T47D (cell line): ENCODE measurements at places on chromosomes 3 and 15.

- DNase-seq, result peak; percentile 71
These were observed 21.1 kb upstream of the RHO start for GRCh38 chr3:129507181-129507831.

DNA sequence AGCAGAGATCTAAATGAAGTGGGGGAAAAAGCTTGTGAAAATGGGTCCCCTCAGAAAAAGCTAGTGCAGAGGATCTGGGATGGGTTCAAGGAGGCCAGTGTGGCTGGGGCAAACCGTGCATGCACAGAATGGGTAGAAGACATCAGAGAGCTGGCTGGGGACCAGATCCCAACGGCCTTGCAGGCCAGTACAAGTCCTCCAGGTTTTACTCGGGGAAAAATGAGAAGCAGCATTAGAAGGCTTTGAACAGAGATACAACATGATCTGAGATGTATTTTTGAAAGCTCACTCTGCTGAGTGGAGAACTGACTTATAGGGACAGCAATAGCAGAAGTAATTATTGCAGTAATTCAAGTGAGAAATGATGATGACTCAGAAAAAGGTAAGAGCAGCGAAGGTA lies 114.5 kb downstream of the HERC1 start:
- no peak for DNase-seq

- DNase-seq, result no peak
These were observed 53.5 kb downstream of the CEMIP start for GRCh38 chr15:80832686-80833085.

DNA sequence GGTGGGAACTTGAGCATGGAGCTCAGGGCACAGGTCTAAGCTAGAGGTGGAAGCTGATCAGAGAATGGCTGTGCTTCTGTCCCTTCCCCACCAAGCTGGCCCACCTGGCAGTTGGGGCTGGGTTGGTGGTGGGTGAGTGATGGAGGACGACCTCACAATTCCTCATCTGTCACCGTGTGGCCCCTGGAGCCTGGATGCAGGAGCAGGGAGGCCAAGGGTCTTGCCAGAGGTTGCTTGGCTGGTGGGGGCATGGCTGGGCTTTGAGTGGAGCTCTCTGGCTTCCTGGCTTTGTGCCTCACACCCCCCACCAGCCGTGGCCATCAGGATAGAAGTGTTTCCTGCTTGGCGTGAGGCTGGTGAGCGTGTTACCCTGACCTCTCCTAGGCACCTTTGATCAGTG lies 36.0 kb downstream of the FBLN2 start:
- DNase-seq, result no peak

- DNase-seq, result no peak
These were observed 263.1 kb downstream of the ADAMTS17 start for GRCh38 chr15:100078511-100079220.

- no peak for DNase-seq
These were observed 31.8 kb downstream of the EPHB3 start for GRCh38 chr3:184593220-184593927.

DNA sequence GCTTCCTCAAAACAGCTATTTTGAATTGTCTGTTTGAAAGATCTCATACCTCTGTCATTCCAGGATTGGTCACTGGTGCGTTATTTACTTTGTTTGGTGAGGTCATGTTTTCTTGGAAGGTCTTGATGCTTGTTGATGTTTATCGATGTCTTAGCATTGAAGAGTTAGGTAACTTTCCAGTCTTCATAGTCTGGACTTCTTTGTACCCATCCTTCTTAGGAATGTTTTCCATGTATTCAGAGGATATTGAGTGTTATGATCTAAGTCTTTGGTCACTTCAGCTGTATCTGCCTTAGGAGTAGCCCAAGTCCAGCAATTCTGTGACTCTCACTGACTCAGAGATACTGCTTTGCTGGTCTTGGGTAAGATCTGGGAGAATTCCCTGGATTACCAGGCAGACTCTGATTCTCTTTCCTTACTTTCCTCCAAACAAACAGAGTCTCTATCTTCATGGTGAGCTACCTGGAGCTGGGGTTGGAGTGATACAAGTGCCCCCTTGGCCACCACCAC lies 398.6 kb downstream of the ZIC4 start:
- DNase-seq, result peak; percentile 25

GRCh38 chr3:123930445-123930844 lies 30.6 kb downstream of the CCDC14 start:
- DNase-seq, result no peak

- no peak for DNase-seq
These were observed 318.7 kb upstream of the STT3B start for GRCh38 chr3:31213869-31214486.

DNA sequence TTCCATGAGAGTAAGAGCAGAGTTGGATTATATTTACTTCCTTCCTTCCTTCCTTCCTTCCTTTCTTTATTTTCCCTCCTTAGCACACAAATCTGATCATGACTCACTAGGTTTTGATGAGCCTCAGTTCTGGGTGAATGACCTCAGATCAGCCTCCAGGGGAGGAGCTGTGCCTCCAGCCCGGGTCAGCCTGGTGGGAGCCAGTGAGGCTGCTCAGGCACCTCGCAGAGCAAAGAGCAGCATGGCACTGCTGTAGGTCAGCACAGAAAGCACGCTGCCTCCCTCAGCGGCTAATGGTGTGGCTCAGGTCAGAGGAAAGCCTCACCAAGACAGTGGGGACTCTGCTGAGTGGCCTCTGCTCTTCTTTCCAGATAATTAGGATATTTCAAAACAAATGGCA lies 108.5 kb downstream of the SYNPR start:
- DNase-seq, result no peak

GRCh38 chr3:40770061-40770460 lies 245.3 kb downstream of the ZNF621 start:
- no peak for DNase-seq

GRCh38 chr15:45549541-45550220 lies 27.1 kb upstream of the SLC30A4 start:
- DNase-seq, result no peak

GRCh38 chr3:38644662-38645053 lies 4.8 kb downstream of the SCN5A start:
- no peak for DNase-seq

- no peak for DNase-seq
These were observed 101.1 kb upstream of the RASGRP1 start for GRCh38 chr15:38665586-38666305.

DNA sequence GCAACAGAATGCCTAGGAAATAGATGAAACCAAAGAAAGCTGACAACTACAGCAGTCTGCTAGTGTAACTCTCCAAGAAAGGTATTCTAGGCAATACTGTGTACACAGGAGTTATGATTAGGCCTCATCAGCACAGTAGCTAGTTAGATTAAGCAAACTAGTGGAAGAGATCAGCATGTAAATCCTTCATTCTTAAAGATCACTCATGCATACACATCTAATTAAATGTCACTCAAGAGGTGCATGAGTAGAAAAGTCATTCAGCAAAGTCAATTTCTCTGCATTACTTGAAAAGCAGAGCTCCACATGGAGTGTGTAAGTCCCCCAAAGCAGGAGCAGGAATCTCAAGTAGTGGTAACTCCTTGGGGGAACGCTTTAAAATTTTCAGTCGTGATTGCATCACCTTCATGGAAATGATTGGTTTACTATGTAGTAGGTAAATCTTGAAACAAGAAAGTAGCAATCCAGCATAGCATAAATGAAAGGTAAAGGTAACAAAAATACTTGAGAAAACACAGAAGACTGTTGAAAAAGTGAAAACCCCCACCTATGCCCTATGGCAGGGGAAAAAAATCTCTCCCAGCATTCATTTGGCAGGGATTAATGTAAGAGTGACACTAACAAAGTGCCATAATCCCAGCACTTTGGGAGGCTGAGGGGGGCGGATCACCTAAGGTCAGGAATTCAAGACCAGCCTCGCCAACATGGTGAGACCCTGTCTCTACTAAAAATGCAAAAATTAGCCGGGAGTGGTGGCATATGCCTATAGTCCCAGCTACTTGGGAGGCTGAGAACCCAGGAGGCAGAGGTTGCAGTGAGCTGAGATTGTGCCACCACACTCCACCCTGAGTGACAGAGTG lies 29.4 kb upstream of the PPIB start:
- DNase-seq, result no peak

GRCh38 chr15:56906766-56907165 lies 11.7 kb upstream of the TCF12 start:
- no peak for DNase-seq

DNA sequence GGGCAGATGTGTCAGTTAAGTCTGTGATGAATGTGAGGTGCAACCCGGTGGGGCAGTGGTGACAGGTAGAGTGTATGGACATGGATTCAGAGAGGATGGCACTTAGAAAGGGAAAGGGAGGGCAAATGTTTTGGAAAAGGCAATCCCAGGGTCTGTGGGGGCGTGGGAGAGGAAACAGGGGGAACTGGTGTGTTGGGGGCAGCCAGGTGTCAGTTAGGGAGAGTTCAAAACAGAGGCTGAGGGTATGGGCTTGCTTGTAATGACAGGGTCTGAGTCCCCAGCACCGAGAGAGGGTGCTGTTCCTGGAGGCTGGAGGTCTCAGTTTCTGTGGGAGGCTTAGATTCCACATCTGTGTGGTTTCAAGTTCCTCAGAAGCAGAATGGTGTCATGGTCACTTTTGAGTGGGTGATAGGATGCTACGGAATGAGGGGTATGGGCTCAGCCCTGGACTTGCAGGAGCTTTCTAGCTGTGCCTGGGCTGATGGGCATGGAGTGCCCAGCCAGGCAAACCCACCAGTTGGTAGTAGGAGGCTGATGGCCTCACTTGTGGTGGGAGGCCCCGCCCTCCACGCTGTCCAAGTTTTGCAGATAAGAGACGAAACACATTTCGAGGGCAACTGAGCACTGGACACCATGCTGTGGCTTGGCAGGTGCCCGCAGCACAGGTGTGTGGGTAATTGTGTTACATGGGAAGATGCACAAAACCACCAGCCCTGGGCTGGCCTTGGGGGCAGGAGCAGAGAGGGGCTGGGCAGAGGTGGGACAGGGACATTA lies 209.4 kb downstream of the RPLP1 start:
- no peak for DNase-seq

GRCh38 chr3:156433910-156434309 lies 121.0 kb downstream of the SSR3 start:
- no peak for DNase-seq

GRCh38 chr3:32278714-32279113 lies 40.2 kb downstream of the CMTM8 start:
- DNase-seq, result no peak

DNA sequence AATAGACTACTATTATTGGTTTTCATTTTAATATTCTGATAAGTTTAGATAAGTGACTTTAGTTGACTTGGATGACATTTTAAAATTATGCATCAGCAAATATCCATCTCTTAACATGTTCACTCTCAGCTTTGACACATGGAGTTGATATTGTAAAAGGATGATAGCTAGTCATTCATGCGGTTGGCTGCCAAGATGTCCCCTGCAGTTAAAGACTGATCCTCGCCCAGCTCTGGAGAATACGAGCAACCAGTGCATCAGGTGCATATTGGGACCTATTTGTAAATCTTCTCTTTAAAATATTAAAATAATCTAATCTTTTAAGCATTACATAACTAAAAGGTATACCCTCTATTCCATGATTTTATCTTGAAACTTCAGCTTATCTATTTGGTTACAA lies 41.9 kb downstream of the EPHB1 start:
- no peak for DNase-seq

- no peak for DNase-seq
These were observed 776.3 kb downstream of the TUSC7 start for GRCh38 chr3:117485841-117486240.

- no peak for DNase-seq
These were observed 205.8 kb downstream of the SLCO3A1 start for GRCh38 chr15:92059036-92059970.

- DNase-seq, result no peak
These were observed 219.6 kb downstream of the THSD4 start for GRCh38 chr15:71334873-71335272.

DNA sequence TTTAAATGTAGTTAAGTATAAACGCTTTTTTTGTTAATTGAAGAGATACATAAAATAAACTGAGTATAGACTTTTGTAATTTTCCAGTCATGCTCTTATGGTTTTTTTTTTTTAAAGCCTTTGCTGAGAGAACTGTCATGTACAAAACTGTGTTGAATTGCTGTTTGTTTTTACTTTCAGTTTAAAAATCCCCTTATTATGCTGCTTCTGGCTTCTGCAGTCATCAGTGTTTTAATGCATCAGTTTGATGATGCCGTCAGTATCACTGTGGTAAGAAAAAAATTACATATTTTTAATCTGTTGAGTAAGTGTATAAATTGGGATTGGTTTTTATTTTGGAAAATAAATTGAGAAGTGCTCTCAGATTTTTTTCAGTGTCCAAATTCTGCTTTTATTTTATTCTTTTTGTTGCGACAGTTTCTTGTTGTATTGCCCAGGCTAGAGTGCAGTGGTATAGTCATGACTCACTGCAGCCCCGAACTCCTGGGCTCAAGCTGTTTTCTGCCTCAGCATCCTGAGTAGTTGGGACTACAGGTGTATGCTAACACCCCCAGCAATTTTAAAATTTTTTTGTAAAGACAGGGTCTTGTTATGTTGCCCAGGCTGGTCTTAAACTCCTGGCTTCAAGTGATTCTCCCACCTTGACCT lies 40.7 kb downstream of the ATP2C1 start:
- no peak for DNase-seq
